ENCODE measurements at places on chromosomes 6 and 20.
A peak's percentile ranks its signal among the peaks of the same experiment; 100 is the strongest.

- no peak for DNase-seq
Observed at GRCh38 chr6:108697561-108698161, 136.9 kb downstream of the FOXO3 start.

DNA sequence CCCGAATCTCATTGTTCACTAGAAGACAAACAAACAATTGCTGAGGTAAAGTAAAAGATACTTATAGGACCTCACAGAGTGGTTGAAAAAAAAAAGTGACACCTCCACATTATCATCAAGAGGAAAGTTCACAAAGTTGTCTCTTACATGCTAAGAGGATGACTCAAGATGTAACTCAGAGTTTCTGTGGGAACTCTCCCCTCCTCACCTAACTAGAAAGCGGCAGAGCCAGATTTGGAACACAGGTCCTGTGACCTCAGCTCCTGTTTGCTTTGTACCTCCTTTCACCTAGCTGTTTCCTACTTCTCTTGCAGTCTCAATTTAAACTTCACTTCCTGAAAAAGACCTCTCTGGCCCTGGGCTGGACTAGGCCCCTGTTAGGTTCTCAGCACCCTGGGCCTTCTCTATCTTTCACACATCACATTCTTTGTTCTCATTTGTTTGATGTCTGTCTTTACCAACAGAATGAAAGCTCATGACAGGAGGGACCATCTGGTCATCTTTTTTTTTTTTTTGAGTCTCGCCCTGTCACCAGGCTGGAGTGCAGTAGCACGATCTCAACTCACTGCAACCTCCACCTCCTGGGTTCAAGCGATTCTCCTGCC lies 60.8 kb downstream of the CD24 start:
- DNase-seq, result no peak

- DNase-seq, result no peak
Observed at GRCh38 chr6:150342126-150342525, 26.7 kb upstream of the IYD start.

- no peak for DNase-seq
Observed at GRCh38 chr6:6351511-6352025, 31.1 kb upstream of the F13A1 start.

GRCh38 chr6:20946022-20946421 lies 411.8 kb downstream of the CDKAL1 start:
- no peak for DNase-seq

DNA sequence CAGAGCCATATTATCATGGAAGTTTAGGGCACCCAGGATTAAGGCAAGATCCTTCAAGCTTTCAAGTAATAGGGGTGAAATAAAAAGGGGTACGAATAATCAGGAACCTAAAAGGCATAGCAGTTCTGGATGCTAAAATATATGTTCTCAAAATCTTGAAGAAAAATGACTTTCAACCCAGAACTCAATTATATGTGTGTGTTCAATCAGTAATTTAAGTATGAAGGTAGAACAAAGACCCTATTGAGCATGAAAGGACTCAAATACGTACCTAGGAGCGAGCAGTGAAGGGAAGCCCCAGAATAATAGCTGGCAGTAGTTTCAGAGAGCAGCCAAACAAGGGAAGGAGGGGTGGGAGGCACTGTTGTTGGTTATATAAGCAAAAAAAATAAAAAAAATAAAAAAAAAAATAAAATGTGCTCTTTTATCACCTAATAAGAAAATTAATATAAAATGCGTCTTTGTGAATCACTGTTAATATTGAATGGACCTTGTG lies 45.4 kb downstream of the MYO6 start:
- no peak for DNase-seq

- no peak for DNase-seq
Observed at GRCh38 chr6:155062866-155063341, 67.8 kb downstream of the TIAM2 start.

- DNase-seq, result no peak
Observed at GRCh38 chr6:110614586-110614985, 138.2 kb upstream of the SLC22A16 start.

DNA sequence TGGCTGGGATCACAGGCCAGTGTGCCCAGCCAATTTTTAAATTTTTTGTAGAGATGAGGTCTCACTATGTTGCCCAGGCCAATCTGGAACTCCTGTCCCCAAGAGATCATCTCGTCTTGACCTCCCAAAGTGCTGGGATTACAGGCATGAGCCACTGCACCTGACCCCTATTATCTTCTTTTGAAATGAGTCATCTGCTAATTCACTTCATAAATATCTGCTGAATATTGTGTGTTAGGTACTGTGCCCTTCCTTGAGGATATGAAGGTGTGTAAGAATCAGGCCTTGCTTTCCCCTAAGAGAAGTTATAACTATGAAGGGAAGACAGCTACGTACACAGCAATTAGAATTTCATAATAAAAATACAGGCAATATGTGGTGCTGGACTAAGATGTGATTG lies 8.2 kb downstream of the ATRN start:
- DNase-seq, result no peak

DNA sequence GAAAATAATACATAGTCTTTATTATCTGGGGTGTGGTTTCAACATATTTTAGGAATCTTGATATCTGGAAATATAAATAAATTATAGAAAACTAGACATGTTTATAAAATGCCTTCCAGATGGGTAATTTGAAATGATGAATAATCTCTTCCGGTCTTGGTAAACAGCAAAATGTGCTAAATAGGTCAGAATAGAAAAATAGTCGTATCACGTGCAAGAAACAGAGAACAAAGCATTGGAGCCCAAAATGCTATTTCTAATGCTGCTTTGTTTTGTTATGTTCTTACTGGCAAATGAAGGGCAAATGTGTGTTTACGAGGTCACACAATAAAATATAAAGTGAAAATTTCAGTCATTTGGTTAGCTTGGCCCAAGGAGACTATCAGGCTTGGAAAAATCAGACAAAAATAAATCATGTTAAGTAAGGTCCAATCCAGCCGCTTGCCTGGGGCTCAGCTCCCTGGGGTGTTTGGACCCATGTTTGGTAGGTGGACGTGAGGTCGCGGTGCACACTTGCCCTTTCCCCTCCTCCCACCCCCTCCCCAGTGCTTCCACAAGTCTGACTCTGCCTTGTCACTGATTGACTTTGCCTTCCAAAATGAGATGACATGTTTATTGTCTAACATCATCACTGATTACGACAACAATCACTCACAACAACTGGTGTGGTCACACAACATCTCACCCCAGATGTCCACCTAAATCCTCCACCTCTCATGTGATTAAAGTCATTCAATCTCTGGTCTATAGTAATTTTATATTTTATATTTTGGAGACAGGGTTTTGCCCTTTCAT lies 56.0 kb downstream of the RIN2 start:
- DNase-seq, result no peak

DNA sequence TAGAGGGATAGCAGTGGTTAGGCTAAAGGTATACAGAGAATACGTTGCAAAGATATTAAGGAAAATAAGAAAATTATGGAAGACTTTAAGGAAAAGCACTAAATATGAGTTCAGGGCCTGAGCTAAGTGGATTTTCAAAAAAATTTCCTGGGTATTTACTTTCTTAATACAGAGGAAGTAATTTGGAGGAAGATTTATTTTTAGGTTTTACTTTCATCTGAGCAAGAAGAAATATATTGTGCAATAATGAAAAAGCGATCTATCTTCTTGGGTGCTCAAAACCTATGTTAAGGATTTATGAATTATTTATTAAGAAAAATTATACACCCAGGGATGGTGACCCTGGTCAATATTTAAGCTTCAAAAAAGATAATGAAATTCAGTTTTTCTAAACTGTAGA lies 224.7 kb downstream of the PLCB1 start:
- DNase-seq, result no peak

- peak; percentile 33 for DNase-seq
Observed at GRCh38 chr6:1609648-1610496, at the start of gene FOXC1. TSS of gene FOXC1 (plus strand) at chr6:1609915. CDS start at chr6:1610446, 531 bp downstream.

GRCh38 chr6:22717915-22718314 lies 148.5 kb downstream of the HDGFL1 start:
- no peak for DNase-seq

DNA sequence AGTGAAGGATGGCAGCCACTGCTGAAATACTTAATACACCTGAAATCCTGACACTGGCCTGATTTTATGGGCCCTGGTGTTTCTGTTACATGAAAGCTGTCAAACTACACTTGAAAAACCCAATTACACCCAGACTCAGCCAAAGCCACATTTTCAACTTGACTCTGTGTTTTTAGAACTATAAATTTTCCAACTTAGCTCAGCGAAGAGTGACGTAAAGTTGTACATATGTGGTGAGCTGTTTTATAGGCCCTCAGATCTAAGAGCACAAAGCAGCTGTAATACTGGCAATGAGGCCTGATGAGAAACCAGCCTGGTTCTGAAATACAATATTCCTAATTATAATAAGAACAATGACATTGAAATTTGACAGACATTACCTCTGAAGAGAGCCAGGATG lies 18.6 kb downstream of the SCML4 start:
- DNase-seq, result no peak

- no peak for DNase-seq
Observed at GRCh38 chr6:27209196-27209595, 38.3 kb upstream of the PRSS16 start.

DNA sequence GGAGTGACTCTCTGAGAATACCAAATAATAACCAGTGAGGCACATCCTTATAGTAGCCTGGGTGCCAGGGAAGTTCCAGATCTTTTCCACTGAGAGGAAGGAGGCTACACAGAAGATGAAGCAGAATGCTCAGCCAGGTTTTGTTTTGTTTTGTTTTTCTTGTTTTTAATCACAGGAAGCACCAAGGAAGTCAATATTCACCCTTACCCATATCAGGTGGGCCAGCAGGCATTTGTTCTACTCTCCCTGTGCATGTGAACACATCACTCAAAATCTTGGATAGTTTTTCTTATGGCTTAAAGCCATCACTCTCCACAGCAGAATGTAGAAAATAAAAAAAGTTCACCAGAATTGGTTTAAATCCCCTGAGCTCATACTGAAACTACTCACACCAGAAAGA lies 10.5 kb downstream of the SLC17A1 start:
- no peak for DNase-seq

DNA sequence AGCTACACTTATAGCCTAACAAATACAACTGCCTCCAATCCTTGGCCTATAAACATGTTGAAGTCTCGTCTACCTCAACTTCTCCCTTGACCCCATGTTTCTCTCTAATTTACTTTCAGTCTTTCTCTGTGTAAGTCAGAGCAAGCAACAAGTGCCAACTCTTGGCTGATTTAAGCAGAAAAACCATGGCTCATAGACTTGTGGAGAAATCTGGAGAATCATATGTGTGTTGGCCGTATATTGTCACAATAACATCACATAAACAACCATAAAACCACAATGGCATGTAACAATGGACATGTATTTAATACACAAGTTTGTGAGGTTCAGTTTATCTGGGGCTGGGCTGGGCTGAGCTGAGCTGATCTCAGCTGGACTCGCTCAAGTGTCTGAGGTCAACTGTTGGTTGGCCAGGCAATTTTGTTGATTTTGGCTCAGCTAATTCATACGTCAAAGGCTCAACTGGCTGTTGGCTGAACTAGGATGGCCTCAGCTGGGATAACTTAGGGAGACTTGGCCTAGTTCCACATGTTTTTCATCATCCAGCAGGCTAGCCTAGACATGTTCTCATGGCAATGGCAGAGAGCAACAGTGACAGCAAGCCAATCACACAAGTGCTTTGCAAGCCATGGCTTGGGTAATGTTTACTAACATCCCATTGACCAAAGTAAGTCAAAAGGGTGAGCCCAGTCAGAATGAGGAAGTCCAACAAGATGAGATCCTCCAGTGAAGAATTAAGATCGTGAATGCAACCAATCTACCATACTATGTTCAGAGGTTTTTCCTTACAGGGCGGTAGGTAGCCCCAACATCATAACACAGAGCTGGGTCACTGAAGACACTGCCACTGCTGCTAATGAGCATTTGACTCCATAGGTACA lies 12.9 kb upstream of the TBC1D22B start:
- no peak for DNase-seq

GRCh38 chr6:109393886-109394281 lies 11.6 kb upstream of the CD164 start:
- no peak for DNase-seq

DNA sequence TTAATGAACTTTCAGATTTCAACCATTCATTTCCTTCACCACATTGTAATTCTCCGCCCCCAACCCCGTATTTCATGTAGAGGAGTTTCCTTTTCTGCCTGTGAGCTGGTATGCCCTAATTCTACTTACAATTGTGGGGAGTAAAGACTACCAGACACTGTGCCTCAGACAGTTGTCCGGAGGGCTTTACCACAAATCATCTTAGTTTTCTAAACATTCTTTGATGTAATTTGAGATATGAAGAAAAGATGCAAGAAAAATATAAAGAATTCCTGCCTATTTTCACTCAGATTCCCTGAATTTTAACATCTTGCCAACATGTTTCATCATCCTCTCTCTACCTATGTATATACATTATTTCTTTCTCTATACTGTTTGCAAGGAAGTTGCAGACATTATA lies 28.3 kb upstream of the LOC128125822 start:
- DNase-seq, result no peak

- no peak for DNase-seq
Observed at GRCh38 chr6:134848076-134848475, 101.8 kb downstream of the ALDH8A1 start.

DNA sequence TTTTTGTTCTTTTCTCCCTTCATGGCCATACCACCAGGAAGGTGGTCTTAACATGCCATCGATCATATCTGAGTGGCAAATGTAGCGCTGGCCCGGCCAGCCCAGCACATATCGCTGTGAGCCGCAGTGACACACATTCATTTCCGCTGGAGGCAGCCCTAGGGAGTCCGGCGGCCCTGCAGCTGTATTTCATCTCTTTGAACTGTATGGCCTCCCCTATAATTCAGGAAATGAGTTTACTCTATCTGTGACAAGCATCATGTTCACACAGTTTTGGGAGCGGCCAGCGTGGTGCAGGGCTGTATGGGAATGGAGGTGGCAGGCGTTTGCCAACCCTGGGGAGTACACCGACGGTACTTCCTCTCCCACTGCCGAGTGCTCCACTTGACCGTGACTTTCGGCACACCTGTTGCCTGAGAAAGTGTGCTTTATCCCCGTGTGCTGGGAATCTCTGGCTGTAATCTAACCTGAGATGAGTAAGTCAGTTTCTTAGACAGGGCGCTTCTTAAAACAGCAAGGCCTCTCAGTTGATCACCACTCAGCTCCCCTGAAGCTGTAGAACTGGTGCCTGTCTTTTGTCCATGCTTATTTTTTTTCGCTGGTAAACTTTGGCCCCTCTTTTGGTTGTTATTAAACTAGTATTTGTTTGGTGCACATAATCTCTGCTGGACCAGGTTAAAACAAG lies 257.1 kb upstream of the TAB2 start:
- no peak for DNase-seq

DNA sequence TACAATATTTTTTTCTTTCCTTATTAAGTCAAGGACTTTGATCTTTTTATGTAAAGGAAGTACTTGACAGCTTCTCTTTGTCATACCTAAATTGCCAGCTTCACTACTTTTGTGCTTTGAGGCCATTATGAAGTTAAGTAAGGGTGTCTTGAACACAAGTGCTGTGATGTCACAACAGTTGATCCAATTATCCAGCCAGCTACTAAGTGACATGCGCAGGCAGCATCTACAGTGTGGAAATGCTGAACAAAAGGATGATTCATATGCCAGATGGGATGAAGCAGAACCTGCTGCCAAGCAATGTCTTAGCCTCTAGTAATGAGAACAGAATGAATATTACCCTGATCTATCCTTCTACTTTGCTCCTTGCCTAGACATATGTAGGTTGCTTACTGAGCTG lies 68.3 kb upstream of the TMEM244 start:
- no peak for DNase-seq

GRCh38 chr6:21098134-21098533 lies 495.4 kb upstream of the SOX4 start:
- DNase-seq, result no peak

- no peak for DNase-seq
Observed at GRCh38 chr20:32762754-32763201, 593 bp downstream of the DNMT3B start.

All from NCI-H1048 (cell line).